ENCODE measurements at places on chromosomes 1 and 21.
A peak's percentile ranks its signal among the peaks of the same experiment; 100 is the strongest.

GRCh38 chr1:167145965-167146364, 52.1 kb downstream of the STYXL2 start:
- no peak for DNase-seq

GRCh38 chr1:234827181-234827580, 217.2 kb upstream of the IRF2BP2 start:
- no peak for DNase-seq

DNA sequence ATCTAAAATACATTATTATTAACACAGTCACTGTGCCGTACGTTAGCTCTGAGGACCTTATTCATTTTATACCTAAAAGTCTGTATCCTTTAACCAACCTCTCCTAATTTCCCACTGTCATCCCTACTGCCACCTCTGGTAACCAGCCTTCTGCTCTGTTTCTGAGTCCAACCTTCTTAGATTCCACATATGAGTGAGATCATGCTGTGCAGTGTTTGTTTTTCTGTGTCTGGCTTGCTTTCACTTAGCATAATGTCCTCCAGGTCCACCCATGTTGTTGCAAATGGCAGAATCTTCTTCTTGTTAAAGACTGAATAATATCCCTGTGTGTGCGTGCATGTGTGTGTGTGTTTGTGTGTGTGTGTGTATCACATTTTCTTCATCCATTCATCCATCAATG, 64.2 kb downstream of the ETS2 start:
- no peak for DNase-seq

DNA sequence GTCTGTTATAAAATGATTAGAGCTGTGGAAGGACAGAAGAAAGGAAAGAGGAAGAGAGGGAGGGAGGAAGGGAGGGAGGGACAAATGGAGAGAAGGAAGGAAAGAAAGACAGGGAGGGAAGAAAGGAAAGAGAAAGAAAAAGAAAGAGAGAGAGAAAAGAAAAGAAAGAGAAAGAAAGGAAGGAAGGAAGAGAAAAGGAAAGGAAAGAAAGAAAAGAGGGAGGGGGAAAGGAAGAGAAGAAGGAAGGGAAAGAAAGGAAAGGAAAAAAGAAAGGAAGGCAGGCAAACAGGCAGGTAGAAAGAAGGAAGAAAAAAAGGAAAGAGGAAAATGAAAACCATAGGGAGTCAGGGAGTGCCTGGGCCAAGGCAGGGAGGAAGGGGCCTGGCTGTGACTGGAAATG, 14.5 kb upstream of the BACE2 start:
- no peak for DNase-seq

DNA sequence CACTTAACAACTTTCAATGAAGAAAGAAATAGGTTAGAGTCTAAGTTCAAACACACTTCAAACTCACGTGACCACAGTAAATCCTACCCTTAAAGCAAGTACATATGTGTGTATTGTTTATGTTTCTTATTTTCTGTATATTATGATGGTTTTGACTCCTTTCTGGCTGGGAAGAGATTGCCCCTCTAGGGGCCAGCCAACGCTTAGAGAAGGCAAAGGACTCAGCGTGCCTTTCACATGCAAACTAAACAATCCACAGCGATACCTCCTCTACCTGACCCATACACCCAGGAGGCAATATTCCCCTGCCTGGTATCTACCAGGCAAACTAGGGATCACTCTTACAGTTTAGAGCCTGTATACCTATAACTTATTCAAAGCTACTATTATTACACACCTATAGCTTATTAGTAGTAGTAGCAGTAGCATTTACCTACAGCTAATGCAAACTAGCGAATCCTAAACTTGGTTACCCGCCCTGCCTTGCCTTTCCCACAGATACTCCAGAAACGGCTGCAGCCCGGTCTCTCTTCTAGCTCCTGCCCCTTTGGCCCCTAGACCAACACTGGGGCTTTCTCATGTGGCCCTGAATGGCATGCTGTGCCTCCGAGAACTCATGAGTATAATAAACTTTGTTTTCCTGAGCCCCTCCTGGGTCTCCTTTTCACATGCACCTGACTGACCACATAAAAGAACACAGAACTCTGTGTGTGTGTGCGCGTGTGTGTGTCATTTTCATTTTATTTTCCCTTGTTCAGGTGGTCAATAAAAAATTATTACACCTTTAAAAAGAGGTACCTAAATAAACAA, 14.0 kb downstream of the NRIP1 start:
- DNase-seq = no peak

- peak; percentile 69 for DNase-seq
Observed at GRCh38 chr1:192936313-192937018, 122.7 kb downstream of the UCHL5 start.

DNA sequence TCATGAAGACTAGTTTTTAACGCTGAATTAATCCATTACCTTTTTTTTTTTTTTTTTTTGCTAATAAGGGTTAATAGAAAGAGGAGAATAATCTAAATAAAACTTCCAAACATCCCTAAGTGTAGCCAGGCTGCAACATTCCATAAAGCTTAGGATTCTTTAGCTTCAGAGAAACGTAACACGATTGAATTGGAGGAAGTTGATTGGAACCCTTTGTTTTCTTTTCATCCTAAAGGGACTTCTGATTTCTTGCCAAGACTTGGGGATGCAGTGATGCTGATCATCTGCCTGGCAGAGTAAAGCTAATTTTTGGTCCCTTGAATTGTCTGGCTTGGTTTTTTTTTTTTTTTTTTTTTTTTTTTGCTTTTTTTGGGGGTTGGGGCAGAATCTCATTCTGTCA, 142.9 kb downstream of the VPS13D start:
- no peak for DNase-seq

- DNase-seq = no peak
Observed at GRCh38 chr21:30882866-30883597, 1.7 kb upstream of the KRTAP11-1 start.

- DNase-seq = no peak
Observed at GRCh38 chr1:39141925-39142324, 62.6 kb upstream of the MACF1 start.

DNA sequence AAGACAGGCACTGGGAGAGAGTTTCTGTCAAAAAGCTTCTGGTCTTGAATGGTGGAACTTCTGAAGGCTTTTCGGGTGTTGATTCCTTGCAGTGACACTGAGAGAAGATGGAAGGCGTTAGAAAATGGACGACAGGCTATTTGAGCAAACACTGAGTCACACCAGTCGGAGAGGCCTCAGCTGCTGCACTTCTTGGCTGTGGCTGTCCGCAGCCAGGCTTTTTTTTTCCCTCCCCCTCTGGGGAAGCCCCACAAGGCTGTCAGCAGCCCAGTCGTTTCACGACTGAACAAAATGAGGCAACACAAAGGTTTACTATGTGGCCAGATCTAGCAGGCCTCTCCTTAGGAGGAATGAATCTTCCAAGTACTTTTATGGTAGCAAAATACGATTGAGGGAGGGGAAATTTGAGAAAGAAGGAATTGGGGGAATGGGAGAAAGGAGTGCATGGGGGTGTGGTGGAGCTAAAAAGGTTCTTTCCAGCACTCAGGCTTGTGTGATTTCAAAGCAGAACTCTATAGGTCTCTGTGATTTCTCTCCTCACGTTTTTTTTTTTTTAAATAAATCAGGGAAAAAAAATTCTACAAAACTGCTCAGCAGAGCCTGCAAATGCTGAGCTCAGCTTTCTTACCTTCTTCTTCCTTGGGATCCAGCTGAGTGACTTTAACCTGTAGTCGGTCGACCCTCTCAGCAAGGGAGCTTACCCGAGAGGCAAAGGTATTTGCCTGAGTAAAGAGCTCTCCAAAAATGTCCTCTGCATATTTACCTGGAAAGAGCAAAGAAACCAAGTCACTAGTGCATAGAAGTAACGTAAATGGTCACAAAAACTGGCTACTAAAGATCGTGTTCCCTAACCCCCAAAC, 26.1 kb downstream of the GPR3 start:
- peak; percentile 90 for DNase-seq

- no peak for DNase-seq
Observed at GRCh38 chr21:43726686-43727518, 8.0 kb downstream of the PDXK start.

GRCh38 chr1:58094221-58094620, 452.3 kb downstream of the OMA1 start:
- DNase-seq = no peak

DNA sequence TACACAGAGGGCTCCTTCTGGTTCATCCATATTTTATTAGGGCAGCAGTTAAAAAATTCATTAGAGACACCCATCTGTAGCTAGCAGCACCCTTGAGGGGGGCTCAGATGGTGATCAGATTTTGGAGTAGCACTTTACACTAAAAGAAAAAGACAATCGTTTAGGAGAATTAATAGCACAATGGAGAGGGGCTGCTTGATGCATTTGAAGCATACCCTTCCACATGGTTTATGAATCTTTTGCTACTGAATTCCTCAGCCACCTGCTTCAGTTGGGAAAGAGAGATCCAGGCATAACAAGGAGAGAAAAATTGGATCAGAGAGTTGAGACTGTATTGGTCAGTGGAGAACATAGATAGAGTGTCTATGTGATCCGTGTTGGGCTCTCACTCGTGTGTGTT, 54.4 kb downstream of the DISC1 start:
- DNase-seq = no peak

GRCh38 chr1:52551507-52552235, 1.2 kb downstream of the TUT4 start:
- peak; percentile 30 for DNase-seq

DNA sequence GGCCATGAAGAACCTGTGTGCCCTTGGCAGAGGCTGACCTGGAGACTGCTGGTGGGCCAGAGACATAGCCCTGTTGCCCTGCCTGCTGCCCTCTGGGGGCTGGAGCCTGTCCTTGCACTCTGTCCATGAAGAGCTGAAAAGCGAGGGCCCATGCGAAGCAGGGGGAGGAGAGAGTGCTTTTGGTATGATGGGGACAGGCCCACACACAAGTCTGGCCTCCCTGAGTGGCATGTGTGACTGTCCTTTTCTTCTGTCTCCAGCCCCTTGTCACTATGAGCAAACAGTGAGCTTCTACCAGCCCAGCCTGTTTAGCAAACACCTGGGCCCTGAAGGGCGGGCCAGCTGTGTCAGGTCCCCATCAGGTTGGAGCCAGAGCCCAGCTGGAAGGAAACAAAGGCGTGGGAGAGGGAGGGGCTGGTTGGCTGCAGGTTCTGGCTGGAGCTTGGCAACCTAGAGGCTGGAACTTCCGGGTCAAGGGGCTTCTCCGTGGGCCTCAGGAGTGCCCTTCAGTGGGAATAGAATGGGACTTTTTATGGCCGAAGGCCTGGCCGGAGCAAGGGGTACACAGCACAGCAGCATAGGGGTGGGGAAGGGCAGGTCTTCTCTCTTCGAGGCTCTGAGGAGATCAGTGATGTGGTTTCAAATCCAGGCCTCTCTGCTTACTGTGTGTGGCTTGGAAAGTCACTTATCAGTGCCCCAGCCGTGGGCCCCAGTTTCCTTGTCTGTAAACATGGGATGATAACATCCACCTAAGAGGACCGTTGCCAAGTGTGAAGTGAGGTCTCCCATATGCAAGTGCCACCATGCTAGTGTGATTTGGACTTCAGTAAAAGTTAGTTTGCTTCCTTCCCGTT, 14.3 kb downstream of the QSOX1 start:
- DNase-seq = peak; percentile 38

- no peak for DNase-seq
Observed at GRCh38 chr21:15192243-15192642, 127.4 kb upstream of the NRIP1 start.

DNA sequence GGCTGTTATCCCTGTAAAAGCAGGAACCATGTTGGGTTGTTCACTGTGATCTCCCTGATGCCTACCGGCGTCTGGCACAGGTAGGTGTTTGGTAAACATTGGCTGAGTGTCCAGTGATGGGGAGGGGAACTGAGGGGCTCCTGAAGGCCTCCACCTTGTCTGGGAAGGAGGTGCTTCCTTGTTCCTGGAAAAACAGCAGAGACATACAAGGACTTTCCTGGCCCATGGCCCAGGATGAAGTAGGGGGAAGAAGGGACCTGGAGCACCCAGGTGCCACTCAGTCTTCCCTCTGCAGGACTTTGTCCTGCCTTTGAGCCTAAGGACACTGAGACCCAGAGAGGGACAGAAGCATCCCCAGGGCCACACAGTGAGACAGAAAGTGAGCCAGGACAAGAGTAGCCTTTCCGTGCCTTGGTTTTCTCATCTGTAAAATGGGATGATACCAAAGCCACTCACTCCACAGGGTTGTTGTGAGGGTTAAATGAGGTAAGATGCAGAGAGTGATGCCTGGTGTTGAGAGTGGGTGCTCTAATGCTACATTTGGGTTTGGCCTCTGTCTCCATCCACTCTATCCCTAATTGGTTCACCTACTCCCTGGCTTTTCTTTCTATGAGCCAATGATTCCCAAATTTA, 6.1 kb upstream of the HEYL start:
- DNase-seq = no peak

GRCh38 chr1:162003830-162004215, 19.8 kb downstream of the OLFML2B start:
- DNase-seq = no peak

DNA sequence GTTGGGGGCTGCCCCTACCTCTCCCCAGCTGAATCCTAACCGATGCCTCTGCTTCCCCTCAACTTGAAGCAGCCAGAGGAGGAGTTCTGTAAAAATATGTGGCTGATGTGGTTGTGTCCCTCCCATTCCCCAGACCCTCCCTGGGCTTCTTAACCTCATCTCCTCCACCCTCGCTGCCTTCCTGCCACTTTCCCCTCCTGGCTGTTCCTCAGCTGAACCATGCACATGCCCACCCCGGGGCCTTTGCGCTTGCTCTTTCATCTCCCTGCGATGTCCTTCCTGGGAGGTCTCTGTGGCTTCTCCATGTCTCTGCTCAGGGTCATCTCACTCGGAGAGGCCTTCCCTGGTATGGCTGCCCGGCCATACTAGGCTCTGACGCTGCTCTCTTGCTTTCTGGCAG, 8.9 kb downstream of the MIIP start:
- no peak for DNase-seq

DNA sequence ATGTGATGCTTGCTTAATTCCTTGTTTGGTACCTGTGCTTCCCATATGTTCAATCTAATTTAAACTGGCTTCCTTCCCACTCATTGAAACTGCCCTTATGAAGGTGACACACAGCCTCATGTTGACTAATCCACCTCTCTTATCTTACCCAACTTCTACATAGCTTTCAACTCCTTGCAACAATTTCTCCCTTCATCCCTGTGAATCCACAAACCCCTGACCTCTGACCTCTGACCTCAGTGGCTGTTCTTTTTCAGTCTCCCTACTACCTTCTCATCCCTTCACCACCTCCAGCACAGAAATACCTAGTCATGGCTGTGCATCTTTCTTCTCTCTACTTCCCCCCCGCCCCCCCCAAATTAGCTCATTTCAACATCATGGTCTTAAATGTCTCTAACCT, 144.5 kb downstream of the TTLL7 start:
- no peak for DNase-seq

GRCh38 chr1:221806984-221807383, 65.1 kb upstream of the DUSP10 start:
- DNase-seq = no peak

GRCh38 chr1:223770621-223771315, 58.4 kb downstream of the CAPN2 start:
- no peak for DNase-seq

GRCh38 chr1:173255214-173255813, 48.2 kb upstream of the TNFSF4 start:
- peak; percentile 12 for DNase-seq

- DNase-seq = peak; percentile 40
Observed at GRCh38 chr1:153567621-153568366, 2.1 kb upstream of the S100A2 start.

Measured in activated CD4-positive, alpha-beta T cell treated with anti-CD3 and anti-CD28 coated beads, Interleukin-2, Interleukin-4, amounts not matched to agents 100 ng/mL and 50 ng/mL, durations not matched to agents 16 hours and 8 hours (primary cell).